PC-9 (cell line): ENCODE measurements at places on chromosomes 1 and 21. TPM values are rescaled to one million over a fixed set of nuclear protein-coding genes. Genes with fewer than 3 reads are reported as not detected.

Gene MATN1
- 0.37 and 0.50 TPM in 2 replicates for total RNA-seq

Gene EPHB2
- 26.7 and 31.1 TPM in 2 replicates for total RNA-seq

Gene DISC1
- 7.4 and 12.1 TPM in 2 replicates for total RNA-seq

Gene GJA5
- 2.8 and 8.7 TPM in 2 replicates for total RNA-seq

Gene SLC44A3
- total RNA-seq = 11.0 and 17.5 TPM in 2 replicates

Gene VWA1
- 56.6 and 65.9 TPM in 2 replicates for total RNA-seq

Gene TMPRSS15
- total RNA-seq = not detected in 2 replicates

GRCh38 chr1:217275655-217276398 is 355.1 kb downstream of the GPATCH2 start:
- DNase-seq = no peak

- DNase-seq = no peak
Observed at GRCh38 chr1:212139526-212140135, 104.1 kb downstream of the DTL start.

DNA sequence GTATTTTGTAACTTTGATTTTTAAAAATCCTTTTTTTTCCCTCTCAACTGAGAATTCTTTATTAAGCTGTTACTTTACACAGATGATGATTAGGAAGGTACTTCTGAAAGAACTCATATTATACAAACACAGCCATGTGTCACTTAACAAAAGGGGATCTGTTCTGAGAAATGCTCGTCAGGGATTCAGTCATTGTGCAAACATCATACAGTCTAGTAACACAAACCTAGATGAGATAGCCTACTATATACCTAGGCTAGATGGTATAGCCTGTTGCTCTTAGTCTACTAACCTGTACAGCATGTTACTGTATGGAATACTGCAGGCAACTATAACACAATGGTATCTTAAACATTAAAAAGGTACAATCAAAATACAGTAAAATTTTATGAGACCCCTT is 24.9 kb downstream of the AHCTF1 start:
- no peak for DNase-seq

DNA sequence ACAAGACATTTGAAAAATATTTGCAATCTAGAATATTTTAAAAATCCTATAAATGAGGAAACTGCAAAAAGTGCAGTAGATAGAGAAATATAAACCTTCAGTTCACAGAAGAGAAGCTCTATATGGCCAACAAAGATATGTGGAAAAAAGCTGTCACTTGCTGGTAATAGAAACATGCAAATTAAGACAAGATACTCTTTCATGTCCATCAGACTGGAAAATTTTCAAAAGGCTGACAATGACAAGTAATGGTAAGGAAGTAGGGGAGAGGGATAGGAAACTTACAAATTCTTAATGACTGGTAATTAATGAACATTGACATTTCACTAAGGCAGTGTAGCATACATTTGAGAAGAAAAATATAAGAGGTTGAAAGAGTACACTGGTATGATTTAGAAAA is 147.9 kb downstream of the MRPL39 start:
- no peak for DNase-seq

DNA sequence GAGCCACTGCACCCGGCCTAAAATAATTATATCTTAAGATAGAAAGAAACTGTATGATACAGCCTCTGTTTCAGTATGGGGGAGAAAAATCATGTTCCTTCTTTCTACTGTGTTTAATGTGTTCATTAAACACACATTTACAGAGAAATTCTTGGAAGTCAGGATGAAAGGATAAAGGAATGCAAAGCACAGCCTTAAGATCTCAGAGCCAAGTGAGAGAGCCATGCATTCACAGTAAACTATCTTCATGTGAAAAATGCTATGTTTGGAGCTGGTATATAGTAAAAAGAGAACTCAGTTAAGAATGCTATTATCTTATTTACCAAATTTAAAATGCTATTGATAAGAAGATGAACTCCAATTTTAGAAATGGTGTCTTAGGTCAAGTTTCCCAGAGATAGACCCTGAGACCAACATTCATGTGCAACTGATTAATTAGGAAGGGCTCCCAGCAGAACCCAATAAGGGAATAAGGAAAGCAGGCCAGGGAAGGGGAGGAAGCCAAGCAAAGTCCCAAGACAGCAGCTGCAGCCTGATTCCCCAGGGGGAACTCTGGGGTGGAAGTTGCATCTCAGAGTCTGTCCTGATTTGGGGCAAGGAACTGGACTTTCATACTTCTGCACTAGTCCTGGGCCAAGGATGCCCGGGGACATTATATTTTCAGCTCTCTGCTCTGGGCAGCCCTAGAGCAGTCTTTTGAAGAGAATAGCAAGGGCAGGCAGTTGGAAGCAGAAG is 130.0 kb upstream of the ZNF648 start:
- DNase-seq = no peak

DNA sequence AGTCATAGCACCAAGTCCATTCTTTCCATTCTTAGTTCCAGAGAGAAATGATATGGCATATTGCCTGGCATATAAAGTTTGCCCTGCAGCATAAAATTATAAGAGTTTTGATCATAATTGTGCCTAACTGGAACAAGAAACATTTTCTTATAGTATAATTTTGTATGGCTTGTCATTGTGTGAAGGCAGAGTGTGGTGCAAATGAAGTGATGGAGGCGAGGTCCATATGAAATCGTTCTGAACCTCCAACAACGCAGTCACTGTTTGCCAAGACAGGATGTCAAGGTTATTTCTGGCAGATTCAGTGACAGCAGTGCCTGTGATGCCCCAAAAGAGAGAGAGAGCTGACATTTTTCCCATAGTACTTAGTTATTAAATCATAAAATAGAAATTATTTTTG is 584.0 kb downstream of the ADGRL2 start:
- DNase-seq = no peak

DNA sequence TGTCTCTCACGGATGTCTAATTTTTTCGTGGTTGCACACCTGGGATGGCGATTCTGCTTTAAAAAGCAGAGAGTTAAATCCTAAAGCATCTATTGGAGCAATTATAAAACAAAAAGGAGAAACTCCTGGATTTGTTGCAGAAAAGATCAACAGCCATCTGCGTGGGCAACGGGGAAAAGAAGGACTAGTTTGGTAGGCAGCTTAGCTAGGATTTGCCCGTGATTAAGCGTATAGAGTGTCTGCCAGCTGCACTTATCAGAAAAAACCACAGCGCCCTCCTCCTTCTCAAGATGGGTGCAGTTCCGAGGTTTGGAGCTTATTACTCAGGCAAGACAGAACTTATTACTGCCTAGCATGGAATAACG is 526 bp upstream of the SLC25A24 start:
- peak; percentile 76 for DNase-seq

DNA sequence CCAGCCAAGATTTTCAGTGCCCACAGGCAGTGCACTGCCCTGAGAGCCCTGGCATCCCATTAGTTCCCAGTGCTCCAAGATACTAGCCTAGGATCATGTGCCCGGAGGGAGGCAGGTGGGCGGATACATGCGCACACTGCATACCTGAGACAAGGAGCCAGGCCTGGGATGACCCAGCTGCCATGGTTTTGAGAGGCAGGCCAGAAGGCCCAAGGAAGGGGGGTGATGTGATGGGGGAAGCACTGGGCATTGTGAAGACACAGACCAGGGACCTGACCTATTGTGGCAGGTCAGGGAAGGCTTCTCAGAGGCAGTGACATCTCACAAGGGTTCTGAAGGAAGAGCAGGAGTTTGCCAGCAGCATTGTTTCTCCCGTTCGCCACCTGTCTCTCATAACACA is 3.6 kb downstream of the ZC3H12A start:
- no peak for DNase-seq

- peak; percentile 21 for DNase-seq
Observed at GRCh38 chr1:241639623-241640148, 483 bp downstream of the CHML start.

GRCh38 chr1:241677201-241677600 is 25.1 kb downstream of the WDR64 start:
- no peak for DNase-seq

- no peak for DNase-seq
Observed at GRCh38 chr1:3899754-3900149, 320 bp downstream of the C1orf174 start.

DNA sequence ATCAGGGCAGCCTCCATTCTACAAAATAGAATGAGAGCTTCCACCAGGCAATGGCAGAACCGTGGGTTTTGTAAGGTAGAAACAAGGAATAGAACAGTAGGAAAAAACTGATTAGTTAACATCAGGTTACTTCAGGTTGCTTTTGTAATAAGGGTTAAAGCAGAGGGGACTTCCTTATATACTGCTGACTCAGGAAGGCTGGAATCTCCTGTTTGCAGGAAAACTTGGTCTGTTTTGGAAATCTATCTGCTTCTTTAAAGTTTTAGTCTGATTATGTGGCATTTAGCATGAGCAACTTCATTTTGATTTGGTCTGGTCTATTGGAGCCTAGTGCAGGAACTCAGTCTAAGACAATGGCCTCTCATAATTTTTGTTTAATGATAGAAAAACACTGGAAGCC is 32.7 kb upstream of the RAB4A start:
- no peak for DNase-seq

DNA sequence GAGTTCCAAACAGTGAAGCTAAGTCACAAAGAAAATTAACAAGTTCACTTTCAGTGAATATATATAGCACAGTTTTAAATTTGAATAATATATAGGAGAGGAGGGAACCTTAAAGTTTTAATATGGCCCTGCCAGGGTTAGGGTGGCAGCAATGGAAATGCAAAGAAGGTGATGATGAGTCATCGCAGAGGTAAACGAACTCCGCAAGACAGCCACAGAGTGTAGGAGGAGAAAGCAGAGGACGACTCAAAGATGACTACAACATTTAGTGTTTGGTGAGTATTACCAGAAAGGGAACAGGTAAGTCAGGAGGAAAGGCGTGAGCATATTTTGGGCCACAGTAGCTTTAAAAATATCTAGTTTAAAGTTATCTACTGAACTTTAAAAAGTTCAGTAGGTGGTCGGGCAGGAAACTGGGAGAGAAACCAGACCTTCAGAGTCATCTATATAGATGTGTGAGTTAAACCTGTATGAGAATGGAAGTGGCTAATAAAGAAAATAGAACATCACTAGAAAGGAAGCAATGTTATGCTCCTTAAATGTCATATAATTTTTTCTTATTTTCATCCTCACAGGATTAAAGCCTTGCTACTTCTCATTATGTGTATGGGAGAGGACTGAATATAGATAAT is 75.7 kb downstream of the UCHL5 start:
- DNase-seq = no peak

- DNase-seq = no peak
Observed at GRCh38 chr1:70486676-70487458, 75.8 kb downstream of the CTH start.

DNA sequence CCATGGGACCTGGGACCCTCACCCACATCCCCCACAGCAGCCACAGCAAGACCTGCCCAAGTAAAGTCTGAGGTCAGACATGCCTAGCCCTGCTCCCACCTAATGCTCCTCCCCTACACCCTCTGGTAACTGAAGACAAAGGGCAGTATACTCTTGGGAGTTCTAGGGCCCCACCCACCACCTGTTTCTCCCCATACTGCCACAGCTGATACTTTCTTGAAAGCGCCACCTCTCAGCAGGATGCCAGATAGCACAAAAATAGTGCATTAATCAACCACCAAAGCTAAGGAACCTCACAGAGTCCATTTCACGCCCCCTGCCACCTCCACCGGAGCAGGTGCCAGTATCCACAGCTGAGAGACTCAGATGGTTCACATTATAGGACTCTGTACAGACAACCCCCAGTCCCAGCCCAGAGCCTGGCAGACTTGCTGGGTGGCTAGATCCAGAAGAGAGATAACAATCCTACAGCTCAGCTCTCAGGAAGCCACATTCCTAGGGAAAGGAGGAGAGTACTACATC is 238.1 kb downstream of the LRRC40 start:
- no peak for DNase-seq

DNA sequence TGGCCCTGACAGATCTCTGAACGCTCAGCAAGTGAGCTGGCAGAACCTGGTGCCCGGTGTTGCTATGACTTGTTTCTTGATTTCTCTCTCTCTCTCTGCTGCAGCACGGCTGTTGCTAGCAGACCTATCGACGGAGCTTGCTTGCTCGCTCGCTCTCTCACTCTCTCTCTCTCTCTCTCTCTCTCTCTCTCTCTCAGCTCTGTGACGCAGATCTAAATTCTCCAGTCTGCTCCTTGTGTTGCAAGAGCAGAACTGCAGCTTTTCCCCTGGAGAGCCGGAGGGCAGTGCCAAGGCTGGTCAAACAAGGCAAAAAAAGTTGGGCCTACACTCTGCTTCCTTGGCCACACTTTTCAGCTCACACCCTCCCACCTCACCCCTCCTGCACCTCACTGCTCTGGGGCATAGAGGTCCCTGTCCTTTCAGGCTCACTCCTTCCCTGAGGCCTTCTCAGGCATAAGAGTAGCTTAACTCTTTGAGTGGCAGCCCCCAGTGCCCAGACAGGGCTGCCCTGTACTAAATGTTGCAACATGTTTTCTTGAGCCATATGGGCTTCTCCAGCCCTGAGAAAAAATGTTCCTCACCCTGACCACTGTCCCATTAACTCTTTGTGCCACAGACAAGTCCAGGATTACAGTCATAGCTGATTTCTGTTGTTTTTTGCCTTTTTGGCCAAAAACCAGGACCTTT is 72.2 kb downstream of the CD46 start:
- peak; percentile 87 for DNase-seq

DNA sequence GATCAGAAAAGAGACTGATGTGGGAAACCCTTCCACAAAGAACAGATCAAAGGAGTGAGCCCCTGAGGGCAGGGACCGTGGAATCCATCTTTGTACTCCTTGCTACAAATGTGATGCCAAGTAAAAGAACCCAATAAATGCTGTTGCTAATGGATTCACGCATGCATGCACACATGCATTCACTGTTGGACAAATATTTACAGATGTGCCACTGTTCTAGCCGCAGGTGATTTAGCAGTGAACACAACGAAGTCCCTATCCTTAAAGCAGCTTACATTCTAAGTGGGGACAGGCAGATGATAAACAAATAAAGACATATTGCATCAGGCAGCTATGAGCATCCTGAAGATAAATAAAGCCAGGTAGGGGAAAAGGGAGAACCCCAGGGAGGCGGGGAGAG is 67.8 kb downstream of the ITPKB start:
- DNase-seq = no peak

DNA sequence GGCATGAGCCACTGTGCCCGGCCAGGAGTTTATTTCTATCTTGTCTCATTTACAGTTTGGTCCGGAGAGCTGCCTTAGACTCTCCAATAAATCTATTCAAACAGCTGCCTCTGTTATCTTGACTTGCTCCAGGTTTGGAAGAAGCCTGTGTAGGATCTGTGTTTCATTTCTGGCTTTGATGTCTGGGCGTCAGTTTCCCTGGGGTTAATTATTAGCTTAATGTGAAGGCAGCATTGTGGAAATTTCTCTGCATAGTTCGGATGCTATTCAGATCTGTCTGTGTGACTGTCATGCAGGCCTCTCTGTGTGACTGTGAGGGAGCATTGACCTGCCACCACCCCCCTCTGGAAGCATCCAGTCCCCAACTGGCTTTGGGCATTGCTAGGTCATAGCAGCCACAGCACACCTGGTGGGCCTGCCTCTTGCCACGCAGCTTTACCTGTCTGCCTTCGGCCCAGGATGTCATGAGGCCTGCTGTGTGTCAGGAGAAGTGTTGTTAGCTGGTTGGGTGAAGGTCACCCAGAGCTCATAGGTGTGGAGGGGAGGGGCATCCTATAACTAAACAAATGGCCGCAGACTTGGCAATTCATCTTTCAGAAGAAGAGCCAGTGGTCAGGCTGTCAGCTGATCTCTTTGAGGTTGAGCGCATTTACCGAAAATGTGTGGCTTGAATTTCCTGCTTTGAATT is 9.8 kb downstream of the IFNGR2 start:
- no peak for DNase-seq

- DNase-seq = no peak
Observed at GRCh38 chr1:220957233-220957605, 78.0 kb downstream of the HLX start.
